ENCODE measurements at places on chromosomes 3 and 15.

- no peak for DNase-seq
Measured at GRCh38 chr15:74320352-74321247, 46.8 kb downstream of the CYP11A1 start.

- DNase-seq: peak; percentile 74
Measured at GRCh38 chr15:74723754-74724334, 1.5 kb downstream of the CYP1A1 start.

DNA sequence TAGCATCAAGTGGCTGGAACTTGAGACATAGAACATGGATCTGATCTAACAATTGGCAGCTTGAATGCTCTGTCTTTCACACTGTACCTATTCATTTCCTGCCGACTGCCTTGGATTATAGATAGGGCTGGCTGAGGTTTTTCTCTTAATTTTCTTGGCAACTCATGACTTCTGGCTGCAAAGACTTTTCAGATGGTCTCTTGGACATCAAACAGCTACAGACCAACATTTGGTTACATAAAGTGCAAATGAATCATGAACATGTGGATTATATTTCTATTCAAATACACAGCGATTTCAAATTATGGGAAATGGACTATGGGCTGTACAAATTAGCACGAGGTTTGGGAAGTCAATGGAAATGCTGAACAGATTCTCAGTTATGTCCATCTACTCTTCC, 26.2 kb upstream of the IL16 start:
- DNase-seq: no peak

- no peak for DNase-seq
Measured at GRCh38 chr3:177804646-177805045, 607.4 kb upstream of the TBL1XR1 start.

DNA sequence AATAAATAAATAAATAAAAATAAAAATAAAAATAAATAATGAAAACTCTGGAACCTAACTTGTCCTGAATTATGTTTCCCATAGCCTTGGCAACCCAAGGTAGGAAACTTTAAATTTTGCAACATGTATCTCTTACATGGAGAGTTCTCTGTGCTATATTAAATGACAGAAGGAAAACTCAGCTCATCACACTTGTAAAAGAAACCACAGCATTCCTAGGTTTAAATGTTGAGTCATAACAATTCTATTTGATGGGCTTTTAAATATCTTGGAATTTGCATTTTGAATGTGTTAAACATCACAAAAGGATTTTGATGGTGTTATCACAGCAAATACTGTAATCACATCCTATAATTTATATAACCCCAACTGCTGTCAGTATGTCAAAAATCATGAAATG, 144.2 kb downstream of the LRTM1 start:
- no peak for DNase-seq

DNA sequence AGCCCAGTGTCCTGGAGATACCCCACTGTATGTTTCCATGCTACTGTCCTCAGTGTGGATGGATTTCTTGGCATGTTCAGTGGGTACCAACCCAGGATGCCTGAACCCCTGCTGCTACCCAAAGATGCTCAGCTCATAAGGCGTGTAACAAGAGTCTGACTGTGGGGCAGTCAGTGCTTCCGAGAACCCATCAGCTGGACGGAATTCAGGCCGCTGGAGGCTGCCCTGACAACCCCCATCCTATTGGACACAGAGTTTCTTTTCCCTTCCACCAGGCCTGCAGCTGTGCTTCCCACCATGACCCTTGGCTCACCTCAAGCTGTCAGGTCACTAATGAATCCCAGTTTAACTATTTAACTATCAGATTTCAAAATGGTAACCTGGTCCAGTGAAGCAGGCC, 224.1 kb upstream of the FEZF2 start:
- no peak for DNase-seq

DNA sequence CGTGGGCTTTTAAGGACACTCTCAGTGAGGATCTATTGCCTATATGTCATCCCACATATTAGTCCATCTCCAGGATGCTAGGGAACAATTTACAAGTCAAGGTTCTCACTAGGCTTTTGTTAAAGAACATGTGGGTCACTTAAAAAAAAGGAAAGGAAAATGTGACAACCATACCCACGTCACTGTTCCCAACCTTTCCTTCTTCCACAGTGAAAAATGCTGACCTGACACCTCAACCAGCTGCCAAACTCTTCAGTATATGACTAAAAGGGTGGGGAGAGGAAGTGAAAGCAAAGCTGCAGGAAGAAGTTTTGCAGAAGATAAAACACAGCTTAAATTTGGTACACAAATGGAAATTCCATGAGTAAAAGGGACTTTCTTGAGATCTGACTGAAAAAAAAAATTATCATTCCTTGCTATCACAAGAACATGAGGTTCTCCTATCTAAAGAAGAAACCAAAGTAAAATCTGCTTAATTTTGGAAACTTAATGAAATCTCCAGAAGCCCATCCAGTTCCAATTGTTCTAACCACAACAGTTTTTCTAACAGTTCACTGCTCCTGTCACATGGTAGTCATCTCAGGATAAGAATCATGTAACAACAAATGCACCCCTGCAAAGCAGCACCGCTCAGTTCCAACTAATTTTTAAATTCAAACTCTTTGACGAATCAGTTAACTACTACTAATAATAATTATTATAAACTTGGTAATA, 117.0 kb upstream of the TSPAN3 start:
- DNase-seq: no peak

DNA sequence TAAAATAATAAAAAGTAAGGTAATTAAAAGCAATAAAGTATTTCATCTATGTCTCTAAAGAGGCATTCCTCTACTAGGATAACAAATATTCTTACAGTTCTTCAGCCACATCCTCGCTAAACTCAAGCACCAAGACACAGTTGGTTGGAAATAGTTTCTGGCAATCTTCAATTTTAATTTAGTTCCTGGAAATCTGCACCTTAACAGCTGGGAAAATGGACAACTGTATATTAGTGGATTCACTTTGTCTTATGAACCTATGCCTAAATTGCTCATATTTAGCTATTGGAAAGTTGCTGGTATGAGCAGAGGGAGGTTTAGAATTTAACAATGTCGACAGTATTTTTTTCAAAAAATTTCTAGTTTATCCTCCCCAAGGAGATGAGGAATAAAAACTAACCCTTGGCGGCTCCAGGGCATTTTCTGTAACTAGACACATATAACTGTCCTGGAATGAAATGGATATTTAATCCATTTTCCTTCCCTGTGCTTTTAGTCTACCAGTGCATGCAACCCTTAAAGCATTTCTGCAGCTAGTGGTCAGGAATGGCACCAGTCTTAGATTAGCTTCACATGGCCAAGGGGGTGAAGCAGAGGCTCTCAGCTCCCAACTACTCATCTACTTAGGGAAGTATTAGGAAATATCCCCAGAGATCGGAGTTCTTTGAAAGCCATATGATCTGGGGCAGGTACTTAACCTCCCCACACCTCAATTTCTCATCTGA, 290.0 kb upstream of the THBS1 start:
- no peak for DNase-seq

GRCh38 chr3:178507507-178508442, 28.5 kb upstream of the KCNMB2 start:
- DNase-seq: no peak

GRCh38 chr15:86489981-86490380, 410.3 kb downstream of the AGBL1 start:
- no peak for DNase-seq

GRCh38 chr15:61426466-61426865, 197.4 kb upstream of the RORA start:
- no peak for DNase-seq

DNA sequence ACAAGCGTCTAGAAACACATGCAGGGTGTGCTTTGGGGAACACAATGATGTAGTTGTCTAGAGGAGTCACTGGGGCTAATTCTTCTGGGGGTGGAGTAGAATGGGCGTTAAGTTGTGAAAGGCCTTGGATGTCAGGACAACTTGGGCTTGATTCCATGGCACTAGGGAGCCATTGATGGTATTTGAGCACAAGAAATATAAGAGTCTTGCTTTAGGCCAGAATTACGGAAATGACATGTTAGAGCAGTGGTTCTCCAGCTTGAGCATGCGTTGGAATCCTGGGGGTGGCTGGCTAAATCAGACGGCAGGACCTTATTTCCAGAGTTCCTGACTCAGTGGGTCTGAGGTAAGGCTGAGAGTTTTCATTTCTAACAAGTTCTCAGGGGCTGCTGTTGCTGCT, 29.2 kb upstream of the SMAD6 start:
- no peak for DNase-seq

- no peak for DNase-seq
Measured at GRCh38 chr15:63971904-63972303, 74.4 kb downstream of the DAPK2 start.

DNA sequence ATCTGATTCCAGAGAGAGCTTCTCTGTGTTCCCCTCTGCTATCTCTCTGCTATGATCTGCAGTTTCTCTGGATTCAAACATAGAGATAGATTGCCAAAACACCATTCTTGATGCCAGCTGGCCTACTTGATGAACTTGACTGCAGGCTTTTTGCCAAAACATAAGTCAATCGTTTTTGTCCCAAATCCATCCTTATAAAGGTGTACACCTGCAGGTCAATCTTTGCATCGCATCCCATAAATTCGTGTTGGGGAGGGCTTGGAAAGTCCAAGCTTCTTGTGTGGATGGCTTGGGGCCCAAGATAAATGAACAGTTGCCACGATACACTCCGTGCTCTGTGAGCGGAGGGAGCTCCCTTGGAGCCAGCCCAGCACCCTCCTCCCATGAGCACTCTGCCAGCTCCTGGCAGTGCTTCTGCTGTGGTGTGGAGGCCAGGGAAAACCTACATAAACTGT, 2.7 kb downstream of the CERS3 start:
- DNase-seq: no peak

- DNase-seq: no peak
Measured at GRCh38 chr15:78382114-78382880, 42.1 kb downstream of the CRABP1 start.

GRCh38 chr3:36606871-36607765, 157.2 kb downstream of the DCLK3 start:
- no peak for DNase-seq

DNA sequence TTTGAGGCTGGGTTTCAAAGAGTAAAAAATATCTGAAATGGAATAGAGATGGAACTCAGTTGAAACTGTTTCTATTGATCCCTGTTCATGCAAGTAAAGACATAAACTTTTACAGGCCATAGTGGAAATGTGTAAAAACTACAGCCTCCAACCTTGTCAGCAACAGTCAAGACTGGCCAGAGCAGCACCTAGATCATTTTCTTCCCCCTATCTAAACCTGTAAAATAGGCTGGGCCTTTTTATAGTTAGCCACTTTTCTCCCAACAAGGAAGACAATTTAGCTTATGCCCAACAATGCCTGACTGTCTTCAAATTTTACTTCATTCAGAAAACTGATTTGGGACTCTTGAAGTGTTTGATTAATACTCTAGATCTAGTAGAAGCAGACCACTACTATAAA, 91.5 kb upstream of the CMC1 start:
- DNase-seq: no peak

DNA sequence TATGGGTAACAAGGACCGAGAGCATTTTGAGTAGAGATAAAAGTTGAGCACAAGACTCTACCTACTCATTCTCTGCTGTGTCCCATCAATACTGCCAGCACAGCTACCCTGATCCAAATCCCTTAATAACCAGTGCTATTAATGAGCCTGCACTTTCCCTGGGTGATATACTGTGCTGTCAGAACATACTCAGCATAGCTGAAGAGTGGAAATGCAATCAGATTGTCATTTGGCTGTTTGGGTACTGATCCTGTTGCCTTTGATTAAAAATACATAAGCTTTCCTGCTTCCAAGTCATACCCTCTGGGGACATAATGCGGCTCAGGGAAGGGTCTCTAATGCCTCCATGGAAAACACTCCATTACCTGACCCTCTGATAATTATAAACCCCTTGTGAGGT, 917.5 kb downstream of the SQOR start:
- no peak for DNase-seq

DNA sequence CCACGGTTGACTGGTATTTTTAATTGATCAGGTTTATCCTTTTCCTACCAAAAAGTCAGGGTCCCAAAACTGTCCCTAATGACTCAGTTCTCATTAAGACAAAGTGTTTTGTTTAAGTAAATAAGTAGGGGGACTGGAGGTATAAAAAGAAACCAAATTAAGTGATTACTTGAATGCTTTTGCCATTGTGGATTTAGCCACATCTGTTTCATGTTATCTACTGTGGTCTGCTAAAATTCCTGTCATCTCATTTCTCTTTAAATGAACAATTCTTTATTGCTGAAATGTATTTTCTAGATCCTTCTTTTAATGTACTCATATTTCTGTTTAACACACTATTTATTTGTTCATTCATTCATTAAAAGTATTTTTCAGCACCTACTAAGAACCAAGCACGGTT, 625.9 kb upstream of the ADAMTS9 start:
- no peak for DNase-seq

DNA sequence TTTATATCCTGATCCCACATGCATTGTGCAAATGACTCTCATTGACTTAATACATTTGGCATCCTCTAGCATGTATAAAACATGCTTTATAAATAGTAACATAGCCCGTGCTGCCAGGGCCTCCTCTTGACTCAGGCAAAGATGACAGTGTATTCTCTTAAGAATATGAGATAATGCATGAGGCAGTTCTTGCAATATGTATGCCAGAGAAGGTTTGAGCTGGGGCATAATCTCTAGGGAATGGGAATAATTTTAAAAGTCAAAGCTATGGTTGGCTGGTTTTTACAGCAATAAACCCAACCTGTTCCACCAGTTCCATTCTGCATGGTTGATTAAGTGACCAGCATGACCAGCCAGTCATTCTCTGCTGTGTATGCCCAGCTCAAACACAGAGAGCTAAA, 179.0 kb upstream of the PFN2 start:
- DNase-seq: no peak

DNA sequence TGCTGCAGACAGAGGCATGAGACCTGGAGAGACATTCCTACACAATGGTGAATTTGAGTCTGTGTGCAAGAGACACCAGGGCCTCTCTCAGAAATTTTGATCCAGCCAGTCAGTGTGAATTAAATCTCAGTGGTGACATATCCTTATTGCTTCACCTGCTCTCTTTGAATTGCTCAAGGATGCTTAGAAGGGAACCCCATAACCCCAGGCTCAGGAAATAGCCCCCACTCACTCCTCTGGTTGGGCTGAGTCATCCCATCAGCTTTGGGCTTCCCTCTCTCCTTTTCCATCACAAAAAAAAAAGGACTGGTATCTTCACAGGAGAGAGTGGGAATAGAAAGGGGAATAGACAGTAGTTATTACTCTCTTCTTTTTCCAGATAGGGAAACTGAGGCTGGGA, 33.0 kb upstream of the LARS2 start:
- DNase-seq: no peak

DNA sequence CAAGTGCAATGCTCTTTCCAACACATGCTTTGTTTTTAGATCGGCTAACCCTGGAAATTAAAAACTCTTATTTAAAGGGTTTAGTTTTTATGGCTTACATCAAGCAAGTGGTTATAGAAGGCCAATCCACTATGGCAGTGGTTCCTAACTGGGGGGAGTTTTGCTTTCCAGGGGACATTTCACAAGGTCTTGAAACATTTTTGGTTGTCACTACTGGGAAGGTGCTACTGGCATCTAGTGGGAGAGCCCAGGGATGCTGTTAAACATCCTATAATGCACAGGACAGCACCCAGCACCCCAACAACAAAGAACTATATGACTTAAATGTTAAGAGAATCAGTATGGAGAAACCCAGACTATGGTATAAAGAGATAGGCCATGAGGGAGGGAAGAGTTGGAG, 439.0 kb downstream of the NTRK3 start:
- DNase-seq: no peak
